ENCODE measurements at places on chromosomes 2 and 18.

DNA sequence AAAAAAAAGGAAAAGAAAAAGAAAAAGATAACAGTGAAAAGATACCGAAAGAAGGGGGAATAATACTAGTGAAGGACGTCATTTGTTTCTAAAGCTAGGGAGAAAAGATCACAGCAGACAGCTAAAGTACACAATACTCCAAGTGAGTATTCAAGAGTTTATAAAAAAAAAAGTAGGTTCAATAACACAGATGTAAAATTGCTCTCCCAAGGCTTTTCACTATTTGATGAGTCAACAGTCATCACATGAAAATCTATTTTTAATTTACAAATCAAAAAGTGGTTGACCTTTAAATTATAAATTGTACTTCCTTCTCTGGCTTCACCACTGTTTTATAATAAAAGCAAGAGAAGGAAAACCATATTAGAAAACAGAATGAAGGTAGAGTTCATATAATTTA is 144.0 kb downstream of the ZRANB3 start:
- DNase-seq: no peak

GRCh38 chr2:11572996-11573395 is 39.2 kb downstream of the GREB1 start:
- DNase-seq: no peak

DNA sequence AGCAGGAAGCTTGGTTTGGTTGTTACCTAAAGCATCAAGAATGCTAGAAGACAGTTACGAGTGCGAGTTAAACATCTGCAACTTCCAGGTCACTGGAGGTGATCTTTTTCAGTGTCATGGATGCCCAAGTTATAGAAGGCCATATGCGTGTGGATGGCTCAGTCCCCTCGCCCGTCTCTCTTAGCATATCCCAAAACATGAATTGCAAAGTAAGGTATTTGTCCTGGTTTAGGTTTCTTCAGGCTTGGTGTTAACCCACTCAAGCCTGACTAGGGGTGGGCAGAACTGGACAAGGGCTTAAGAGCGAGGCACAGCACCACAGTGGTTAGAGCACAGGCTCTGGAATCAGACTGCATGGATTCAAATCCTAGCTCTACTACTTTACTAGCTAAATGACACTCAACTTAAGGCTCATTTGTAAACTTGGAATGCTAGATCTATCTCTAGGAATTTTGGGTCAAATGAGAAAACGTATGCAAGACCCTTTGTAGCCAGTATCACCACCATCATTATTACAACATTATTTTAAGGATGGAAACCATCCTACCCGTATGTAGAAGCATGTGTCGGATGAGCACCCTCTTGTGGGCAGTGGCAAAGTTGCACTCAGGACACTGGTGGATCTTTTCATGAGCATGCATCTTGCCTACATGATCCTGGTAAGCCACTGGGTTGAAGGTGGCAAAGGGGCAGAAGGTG is 11.2 kb downstream of the ZNF142 start:
- DNase-seq: no peak

- DNase-seq: no peak
Measured at GRCh38 chr2:167607731-167608130, 639.7 kb downstream of the STK39 start.

DNA sequence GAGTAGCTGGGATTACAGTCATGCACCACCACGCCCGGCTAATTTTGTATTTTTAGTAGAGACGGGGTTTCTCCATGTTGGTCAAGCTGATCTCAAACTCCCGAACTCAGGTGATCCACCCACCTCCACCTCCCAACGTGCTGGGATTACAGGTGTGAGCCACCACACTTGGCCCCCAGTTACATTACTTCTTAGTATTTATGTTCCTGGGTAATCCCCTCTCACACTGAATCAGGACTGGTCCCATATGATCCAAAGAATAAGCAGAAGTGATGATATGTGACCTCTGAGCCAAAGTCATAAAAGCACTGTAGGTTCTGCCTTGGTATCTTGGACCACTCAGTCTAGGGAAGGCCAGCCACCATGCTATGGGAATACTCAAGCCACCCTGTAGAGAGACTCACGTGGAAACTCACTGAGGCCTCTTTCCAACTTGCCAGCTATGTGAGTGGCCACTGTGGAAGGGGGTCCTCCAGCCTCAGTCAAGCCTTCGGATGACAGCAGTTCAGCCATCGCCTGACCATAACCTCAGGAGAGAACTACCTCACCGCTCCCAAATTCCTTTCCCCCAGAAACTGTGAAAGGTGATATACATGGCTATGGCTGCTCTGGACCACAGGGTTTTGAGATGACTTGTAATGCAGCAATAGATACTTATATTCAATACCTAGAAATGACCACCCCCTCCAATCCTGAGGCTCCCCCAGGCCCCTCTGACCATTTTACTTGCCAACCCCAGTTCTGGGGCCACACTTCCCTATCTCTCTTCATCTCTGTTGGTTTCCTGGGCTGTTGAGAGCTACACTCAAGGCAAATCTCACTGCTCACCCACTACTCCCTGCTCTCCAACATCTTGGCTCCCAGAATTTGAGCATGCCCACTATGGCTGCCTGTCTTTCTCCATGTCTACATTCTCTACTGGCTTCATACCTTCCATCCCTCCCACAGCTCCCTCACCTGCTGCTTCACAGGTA is 80.5 kb downstream of the DDX1 start:
- no peak for DNase-seq

- no peak for DNase-seq
Measured at GRCh38 chr2:23685181-23685580, 241.7 kb downstream of the ATAD2B start.

GRCh38 chr18:2654928-2655177 is 673 bp upstream of the SMCHD1 start:
- DNase-seq: no peak

DNA sequence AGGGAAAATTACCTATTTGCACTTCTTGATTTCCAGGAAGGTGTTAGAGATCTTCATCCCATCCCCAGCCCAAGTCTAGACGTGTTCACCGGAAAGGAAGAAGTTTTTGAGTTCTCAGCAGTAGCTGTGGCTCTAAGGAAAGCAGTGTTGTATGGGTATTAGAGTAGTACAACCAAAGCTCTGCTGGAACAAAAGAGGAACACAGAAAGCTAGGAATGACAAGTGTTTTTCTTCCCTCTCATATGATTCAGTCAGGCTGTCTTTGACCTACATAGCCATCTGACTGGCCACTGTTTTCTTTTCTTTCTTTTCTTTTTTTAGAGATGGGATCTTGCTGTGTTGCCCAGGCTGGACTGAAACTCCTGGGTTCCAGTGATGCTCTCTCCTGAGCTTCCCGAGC is 82.7 kb upstream of the SLC39A10 start:
- no peak for DNase-seq

DNA sequence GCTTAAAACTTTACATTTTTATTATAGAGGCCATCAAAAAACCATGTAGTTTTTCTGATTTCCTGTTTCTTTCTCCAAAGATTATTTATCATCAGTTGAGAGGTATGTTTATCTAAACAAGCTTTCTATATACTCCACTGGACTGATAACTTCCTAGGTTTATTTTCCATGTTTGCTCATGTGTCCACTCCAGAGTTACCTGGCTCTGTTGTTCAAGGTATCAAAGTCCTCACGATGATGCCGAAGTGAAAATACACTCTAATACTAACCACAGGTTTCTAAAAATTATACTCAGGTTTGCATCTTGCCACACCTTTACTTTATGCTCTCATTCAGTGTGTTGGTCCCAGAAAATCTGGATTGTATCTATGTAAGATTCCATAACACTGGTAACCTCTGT is 287.9 kb upstream of the GULP1 start:
- no peak for DNase-seq

- DNase-seq: no peak
Measured at GRCh38 chr18:68734308-68734707, 19.4 kb upstream of the TMX3 start.

DNA sequence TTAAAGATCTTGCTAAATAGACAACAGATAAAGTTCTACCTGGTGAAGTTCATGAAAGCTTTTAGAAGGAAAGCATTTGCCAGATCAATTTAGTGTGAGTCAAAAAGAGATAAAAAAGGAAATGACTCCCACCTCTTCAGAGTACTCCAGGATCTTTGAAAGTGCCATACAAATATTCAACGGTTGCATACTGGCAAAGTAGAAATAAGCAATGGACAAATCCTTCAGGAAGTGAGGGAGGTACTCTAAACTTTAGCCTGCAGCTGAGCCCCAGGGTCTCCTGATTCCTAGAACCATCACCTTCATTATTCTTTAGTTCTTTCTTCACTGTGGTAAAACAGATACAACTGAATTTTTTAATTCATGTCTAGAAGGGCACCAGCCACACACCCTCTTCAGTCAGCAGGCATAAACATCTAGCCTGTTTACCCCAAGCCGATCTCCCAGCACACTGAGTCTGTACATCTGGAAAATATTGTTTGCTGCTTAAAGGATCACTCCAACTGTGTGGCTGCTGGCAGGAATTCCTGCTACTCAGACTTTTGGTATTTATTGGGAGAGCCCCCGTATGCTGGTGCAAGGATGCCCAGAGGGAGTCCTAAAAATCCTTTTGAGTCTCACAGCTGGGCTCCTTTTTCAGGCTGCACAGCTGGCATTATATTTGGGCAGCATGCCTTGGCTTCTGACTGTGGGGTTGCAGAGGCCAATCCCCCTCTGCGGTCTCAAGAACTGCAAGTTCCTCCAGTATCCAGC is 72.3 kb upstream of the SESTD1 start:
- DNase-seq: no peak

GRCh38 chr2:6352906-6353515 is 512.7 kb downstream of the CMPK2 start:
- DNase-seq: no peak

- no peak for DNase-seq
Measured at GRCh38 chr2:165277860-165278656, 38.8 kb downstream of the SCN2A start.

DNA sequence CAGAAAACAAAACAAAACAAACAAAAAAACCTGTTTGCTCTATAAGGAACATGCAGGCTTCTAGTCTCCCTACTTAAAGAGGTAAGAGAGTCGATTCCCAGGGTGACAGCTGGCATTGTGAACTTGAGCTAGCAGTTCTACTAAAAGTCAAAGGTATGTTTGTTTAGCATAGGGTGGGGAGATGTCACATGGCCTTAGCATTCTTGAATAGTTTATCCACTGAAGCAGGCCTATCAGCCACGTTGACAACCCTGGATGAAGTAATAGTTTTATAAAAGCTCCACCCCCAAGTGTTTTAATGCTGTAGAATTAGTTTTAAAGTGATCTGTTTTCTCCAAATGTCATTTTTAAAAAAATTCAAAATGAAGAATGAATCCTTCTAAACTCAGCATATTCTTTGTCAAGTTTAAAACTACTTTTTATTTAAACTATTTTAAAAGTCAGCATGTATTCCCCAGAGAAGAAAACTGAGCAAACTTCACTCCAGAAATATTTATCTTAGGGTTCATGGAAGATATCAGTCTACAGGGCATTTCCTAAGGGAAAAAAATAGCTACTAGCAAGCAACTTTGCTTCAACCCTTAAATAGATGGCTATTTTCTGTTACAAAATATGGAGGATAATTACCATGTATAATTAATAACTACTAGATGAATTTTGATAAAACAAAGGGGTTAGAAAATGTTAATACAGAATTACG is 1.7 kb downstream of the MYOM1 start:
- no peak for DNase-seq

DNA sequence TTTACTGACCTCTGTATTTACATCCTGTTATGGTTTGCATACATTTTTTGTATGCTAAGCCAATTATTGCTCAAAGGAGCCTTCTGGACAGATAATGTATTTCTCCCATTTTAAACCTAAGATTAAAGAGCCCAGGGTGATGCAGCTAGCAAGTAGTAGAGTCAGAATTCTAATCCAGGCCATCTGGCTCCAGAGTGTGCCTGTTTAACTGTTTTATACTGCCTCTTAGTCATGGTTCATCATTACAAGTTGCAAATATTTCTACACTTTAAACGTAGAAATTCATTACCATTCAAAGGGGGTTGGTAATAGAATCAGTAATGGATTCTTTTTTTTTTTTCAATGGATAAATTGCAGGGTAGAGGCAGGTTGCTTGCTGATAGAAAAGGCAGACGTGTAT is 52.4 kb downstream of the EPC2 start:
- DNase-seq: no peak

GRCh38 chr2:176138923-176139660 is 9.6 kb downstream of the HOXD8 start:
- no peak for DNase-seq

DNA sequence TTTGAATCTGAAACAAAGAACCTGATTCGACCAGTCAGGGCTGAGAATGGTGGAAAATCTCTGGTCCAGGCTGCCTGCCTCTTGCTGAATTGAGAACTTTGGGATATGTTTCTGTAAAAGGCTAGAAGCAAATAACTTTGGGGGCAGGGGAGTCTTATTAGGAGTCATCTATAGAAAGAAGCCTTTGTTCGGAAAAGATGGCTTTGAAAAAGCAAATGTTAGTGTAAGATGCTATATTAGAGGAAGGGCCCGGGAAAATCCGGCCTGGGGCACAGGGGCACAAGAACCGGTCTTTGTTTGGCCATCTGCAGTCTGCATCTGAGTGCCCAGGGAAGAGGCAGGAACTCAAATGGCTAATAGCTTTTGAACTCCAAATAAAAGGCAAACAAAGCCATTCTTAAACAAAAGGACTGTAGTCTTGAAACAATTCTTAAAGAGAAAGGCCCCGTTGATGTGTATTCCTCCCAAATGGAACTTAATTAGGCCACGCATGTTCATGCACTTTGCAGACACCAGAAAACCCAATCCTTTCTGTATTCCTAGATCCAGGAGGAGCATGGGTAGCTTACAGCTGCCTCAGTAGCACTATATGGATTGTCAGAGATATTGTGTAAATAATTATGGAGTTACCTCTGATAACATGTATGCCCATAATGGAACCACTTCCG is 180.0 kb upstream of the ARL4C start:
- no peak for DNase-seq

GRCh38 chr2:37389989-37390765 is 45.7 kb downstream of the QPCT start:
- DNase-seq: no peak

GRCh38 chr2:104332731-104333130 is 521.2 kb upstream of the POU3F3 start:
- no peak for DNase-seq

DNA sequence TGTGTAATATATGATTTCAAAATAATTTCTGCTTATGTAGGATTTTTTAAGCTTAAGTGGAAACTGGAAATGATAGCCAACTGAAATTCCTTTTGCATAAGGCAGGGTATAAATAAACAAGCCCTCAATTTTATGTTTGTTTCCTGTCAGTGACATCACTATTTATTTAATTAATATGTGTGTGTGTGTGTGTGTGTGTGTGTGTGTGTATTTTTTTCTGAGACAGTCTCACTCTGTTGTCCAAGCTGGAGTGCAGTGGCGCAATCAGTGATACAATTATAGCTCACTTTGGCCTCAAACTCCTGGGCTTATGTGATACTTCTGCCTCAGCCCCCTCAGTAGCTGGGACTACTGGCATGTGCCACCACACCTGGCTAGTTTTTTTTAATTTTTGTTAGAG is 29.3 kb upstream of the CYP20A1 start:
- no peak for DNase-seq

- DNase-seq: no peak
Measured at GRCh38 chr2:8578335-8579244, 103.3 kb upstream of the ID2 start.

DNA sequence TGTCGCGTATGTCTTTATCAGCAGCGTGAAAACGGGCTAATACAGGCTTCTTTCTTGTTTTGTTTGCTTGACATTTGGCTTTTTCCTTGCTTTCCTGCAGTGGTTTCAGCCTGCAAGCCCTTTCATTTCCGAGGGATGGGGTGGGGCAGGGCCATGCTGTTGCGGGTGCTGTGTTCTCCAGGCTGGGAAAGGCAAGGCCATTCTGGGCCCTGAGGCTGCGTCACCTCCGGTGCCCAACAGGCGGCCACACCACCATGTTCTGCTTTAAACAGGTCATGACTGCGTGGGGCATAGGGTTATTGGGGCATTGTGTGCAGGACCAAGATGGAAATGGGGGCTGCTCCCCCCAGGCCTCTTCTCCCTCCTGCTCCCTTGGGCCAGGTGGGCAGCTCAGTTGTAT is 38.6 kb upstream of the PLB1 start:
- DNase-seq: no peak

Data from SIG-M5 (cell line).